ENCODE measurements at places on chromosomes 1 and 21. TPM values are rescaled to one million over a fixed set of nuclear protein-coding genes. Genes with fewer than 3 reads are reported as not detected.

Gene HES2
- not detected for total RNA-seq

Gene ERICH3
- total RNA-seq = not detected

Gene MAPKAPK2
- 32.0 TPM for total RNA-seq

Gene ADGRL4
- 0.11 TPM for total RNA-seq

Gene KIAA1614
- 0.57 TPM for total RNA-seq

Gene RHEX
- not detected for total RNA-seq

- no peak for DNase-seq
Measured at GRCh38 chr21:20373031-20373430, 625.2 kb upstream of the NCAM2 start.

DNA sequence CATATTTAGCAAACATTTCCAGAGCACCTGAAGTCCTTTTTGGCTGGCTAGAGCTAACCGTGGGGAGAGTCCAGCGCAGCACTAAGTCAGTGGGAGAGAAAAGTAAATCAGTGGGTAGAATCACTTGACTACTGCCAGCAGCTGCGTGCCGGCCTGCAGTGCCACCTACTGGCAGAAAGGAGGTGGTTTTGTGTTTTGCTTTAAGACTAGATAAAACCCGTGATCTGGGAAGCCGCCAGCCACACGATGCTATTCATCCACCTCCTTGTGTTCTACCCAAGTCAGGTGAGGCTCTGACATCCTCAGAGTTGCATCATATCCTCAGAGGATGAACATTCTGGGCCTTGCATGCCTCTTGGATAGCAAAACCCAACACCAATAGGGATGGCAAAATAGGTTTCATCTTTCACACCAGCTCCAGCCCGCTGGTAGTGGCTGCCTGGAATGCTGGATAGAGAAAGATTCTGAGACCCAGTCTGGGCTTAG lies 14.1 kb upstream of the HEYL start:
- DNase-seq = peak; percentile 76

- DNase-seq = peak; percentile 50
Measured at GRCh38 chr1:39575191-39576015, 1.2 kb downstream of the PABPC4 start.

DNA sequence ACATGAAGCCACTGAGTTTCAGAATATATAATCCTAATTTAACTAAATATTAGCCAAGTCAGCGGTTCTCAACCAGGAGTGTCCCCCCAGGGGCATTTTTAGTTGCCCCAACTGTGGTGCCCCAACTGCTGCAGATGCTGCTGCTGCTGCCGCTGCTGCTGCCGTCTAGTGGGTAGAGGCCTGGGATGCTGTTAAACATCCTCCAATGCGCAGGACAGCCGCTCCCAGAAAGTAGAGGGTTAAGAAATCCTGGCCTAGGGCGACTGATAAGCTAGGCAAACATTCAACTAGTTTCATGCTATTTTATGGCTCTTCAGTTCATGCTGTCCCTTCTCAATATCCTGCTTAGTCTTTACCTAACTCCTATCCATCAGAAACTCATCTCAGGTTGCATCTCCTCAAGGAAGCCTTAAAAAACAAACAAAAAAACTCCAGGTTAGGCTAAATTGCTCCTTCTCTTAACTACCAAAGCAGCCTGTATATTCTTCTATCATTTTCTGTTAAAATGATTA lies 9.9 kb upstream of the DCAF6 start:
- no peak for DNase-seq

- no peak for DNase-seq
Measured at GRCh38 chr1:199937661-199938060, 89.8 kb upstream of the NR5A2 start.

- DNase-seq = no peak
Measured at GRCh38 chr1:14912839-14913481, 240.6 kb upstream of the TMEM51 start.

- DNase-seq = no peak
Measured at GRCh38 chr1:206909883-206910318, 11.8 kb downstream of the FCMR start.

DNA sequence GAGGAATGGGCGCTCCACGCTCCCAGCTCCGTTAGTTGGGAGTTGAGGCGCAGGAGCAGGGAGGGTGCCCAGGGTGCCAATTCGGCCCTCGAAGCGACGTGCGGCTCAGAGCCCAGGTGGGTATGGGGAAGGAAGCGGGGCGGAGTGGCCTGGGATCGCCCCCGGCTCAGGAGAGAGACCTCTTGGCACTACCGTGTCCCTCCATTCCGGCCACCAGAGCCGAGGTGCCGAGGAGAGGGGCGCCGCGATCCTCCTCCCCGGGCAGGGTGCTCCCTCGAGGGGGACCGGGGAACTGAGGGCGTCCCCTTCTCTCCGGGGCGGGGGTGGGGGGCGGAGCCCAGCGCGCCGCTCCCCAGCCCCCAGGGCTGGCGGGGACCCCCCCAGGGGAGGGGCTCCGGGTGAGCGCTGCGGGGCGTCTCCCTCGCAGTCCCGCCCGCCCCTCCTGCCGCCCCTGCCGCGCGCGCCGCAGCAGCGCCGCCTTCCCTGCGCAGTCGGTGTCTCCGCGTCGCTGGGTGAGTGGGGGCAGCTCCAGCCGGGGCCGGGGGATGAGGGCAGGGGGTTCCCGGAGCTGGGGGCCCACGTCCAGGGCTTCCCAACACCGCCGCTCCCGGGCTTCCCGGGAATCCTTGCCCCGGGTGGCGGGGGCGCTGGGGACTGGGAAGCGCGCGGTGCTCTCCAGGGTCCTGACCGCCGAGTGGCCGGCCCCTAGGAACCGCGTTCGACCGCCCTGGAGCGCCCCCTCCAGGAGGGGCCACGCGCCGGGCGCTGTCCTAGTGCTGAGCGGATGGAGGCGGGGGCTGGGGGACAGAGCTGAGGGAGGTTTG lies at the start of gene HPCA:
HPCA (plus strand) TSS at position 488 of the 824 bp plus-strand sequence. CDS start 2,408 bp downstream, outside the sequence.
- DNase-seq = peak; percentile 78

DNA sequence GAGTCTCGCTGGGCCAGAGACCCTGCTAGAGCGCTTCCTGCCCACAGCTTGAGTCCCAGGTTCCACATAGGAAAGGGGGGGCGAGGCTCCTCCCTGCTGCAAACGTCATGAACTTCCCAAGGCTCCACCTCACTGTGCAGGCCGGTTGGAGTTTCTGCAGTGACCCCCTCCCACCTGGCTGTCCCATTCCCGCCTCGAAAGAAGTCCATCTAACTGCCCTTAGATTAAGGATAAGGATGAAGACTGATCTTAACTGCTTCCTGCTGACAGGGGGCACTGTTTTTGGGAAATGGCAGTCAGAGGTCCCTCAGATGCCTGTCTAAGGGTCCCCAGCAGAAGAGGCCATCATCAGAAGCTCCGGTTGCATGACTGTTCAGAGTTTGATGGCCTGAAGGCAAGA lies 62.7 kb downstream of the STUM start:
- no peak for DNase-seq

GRCh38 chr1:93296555-93297154 lies 49.1 kb upstream of the DR1 start:
- no peak for DNase-seq

GRCh38 chr1:200473698-200474371 lies 64.0 kb upstream of the ZNF281 start:
- DNase-seq = no peak

DNA sequence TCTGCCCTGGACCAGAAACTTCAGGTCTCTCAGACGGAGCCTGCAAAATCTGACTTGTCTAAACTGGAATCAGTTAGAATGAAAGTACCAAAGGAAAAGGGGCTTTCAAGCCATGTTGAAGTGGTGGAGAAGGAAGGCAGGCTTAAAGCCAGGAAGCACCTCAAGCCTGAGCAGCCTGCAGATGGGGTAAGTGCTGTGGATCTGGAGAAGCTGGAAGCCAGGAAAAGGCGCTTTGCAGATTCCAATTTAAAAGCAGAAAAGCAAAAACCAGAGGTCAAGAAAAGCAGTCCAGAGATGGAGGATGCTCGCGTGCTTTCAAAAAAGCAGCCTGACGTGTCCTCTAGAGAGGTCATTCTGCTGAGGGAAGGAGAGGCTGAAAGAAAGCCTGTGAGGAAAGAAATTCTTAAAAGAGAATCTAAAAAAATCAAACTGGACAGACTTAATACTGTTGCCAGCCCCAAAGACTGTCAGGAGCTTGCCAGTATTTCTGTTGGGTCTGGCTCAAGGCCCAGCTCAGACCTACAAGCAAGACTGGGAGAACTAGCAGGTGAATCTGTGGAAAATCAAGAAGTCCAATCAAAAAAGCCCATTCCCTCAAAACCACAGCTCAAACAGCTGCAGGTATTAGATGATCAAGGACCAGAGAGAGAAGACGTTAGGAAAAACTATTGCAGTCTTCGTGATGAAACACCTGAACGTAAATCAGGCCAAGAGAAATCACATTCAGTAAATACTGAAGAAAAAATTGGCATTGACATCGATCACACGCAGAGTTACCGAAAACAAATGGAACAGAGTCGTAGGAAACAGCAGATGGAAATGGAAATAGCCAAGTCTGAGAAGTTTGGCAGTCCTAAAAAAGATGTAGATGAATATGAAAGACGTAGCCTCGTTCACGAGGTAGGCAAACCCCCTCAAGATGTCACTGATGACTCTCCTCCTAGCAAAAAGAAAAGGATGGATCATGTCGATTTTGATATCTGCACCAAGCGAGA lies 46.6 kb downstream of the ZBTB17 start:
- no peak for DNase-seq

GRCh38 chr1:209648931-209649776 lies 3.1 kb downstream of the LAMB3 start:
- DNase-seq = peak; percentile 90

GRCh38 chr1:60274422-60275290 lies 201.1 kb upstream of the C1orf87 start:
- no peak for DNase-seq

Data from Daoy (cell line).